ENCODE measurements at places on chromosomes 7 and 10.

DNA sequence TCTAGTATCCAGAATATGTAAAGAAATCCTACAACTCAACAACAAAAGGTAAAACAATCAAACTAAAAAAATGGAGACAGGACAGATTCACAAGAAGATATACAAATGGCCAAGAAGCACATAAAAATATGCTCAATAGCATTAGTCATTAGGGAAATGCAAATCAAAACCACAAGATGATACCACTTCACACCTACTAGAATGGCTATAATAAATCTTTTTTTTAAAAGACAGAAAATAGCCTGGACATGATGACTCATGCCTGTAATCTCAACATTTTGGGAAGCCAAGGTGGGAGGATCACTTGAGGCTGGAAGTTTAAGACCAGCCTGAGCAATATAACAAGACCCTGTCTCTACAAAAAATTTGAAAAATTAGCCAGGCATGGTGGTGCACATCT is 27.9 kb upstream of the CHCHD3 start:
- DNase-seq = no peak

- peak; percentile 23 for DNase-seq
Measured at GRCh38 chr10:26994743-26995142, 105.6 kb downstream of the ANKRD26 start.

- DNase-seq = no peak
Measured at GRCh38 chr10:114930320-114930719, 7.7 kb upstream of the TRUB1 start.

GRCh38 chr10:71638822-71639719 is 80.5 kb downstream of the C10orf105 start:
- DNase-seq = no peak

GRCh38 chr7:7696458-7697119 is 21.8 kb downstream of the RPA3 start:
- DNase-seq = no peak

DNA sequence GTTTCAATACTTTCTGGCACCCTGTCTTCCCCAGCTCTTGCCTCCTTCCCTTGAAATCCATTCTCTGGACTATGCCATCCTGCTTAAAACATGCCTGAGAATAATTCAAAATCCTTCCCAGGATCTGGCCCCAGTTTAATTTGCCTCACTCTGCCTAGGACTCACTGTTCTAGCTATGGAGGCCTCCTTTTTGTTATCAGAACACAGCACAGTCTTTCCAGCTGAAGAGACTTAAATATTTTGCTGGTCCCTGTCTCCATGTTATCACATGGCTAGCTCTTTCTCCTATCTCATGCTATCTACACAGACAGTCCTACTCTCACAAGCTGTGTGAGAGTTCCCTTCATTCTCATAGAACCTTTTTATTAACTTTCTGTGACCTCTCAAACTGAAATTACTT is 194.8 kb downstream of the RNLS start:
- DNase-seq = no peak

- no peak for DNase-seq
Measured at GRCh38 chr10:71694039-71694501, 25.5 kb downstream of the C10orf105 start.

GRCh38 chr10:43166880-43167497 is 28.7 kb downstream of the CSGALNACT2 start:
- DNase-seq = no peak

DNA sequence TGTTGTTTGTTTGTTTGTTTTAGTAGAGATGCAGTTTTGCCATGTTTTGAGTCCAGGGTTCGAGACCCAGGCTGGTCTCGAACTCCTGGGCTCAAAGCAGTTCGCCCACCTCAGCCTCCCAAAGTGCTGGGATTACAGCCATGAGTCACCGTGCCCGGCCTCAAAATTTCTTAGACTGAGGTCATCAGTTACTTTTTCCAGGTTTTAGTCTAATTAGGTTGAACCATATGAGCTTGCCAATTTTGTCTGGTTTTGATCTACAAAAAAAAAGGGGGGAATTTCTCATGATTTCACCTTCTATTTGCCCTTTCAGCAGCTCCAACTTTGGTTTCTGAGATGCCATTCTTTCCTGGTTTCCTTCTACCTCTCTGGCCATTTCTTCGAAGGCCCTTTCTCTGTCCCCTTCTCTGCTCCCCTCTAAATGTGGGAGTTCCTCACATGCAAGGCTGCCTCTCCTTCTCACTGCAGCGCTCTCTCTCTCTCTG is 5.5 kb downstream of the CUEDC2 start:
- DNase-seq = no peak

DNA sequence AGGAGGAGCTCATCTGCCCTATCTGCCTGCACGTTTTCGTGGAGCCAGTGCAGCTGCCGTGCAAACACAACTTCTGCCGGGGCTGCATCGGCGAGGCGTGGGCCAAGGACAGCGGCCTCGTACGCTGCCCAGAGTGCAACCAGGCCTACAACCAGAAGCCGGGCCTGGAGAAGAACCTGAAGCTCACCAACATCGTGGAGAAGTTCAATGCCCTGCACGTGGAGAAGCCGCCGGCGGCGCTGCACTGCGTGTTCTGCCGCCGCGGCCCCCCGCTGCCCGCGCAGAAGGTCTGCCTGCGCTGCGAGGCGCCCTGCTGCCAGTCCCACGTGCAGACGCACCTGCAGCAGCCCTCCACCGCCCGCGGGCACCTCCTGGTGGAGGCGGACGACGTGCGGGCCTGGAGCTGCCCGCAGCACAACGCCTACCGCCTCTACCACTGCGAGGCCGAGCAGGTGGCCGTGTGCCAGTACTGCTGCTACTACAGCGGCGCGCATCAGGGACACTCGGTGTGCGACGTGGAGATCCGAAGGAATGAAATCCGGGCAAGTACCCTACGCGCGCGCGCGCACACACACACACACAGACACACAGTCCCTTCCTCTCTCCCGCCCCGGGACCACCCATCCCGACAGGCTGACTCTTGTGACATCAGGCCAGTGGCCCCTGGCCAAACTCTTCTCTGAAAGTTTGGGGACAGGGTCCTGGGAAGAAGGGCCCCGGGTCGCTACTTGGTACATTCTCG is 538 bp downstream of the TRIM8 start:
- DNase-seq = peak; percentile 44

DNA sequence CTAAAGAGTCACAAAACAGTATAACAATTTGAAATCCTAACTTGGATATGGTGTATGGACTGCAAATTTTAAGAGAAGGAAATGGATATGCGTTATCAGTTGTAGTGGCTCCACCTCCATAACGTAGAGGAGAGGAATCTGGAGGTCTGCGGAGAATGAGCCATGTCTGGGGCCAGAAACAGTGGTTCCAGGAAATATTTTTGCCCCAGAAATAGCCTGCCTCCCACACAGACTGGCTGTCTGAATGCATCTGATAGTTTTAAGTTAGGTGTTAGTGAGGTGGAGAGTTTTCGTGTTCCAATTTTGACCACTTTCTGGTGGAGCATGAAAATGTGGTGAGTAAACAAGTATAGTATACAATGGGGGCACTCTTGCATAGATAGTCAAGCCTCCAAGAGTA is 1.6 kb downstream of the PHTF2 start:
- no peak for DNase-seq

Data from AG09319 (cell line).